ENCODE measurements at places on chromosomes 5 and 9.

DNA sequence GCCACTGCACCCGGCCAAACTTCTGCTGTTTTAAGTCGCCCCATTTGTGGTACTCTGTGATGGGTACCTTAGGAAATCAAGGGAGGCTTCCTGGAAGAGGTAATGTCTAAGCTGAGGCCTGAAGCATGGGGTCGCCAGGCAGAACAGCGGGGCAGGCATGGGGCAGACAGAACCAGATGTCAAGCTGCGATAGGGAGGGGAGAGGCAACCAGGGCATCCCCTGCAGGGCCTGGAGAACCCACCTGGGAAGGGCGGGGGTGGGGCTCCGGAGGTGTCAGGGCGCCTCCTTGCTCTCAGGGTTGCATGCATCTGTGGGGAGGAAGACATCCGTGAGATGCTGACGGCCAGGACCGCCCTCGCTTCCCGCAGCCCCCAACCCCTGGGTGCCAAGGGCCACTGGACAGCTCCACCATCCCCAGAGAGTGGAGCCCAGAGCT lies 2.8 kb downstream of the LCN15 start:
- no peak overlapping the region for H3K27ac ChIP-seq
- H3K4me1 ChIP-seq: peaks cover 5% of the 10 kb centered on the region
- H3K36me3 ChIP-seq: no peaks in the 10 kb centered on the region
- peaks cover 8% of the 10 kb centered on the region for H3K27me3 ChIP-seq
- H3K4me3 ChIP-seq: no peak overlapping the region
- no peak for DNase-seq

DNA sequence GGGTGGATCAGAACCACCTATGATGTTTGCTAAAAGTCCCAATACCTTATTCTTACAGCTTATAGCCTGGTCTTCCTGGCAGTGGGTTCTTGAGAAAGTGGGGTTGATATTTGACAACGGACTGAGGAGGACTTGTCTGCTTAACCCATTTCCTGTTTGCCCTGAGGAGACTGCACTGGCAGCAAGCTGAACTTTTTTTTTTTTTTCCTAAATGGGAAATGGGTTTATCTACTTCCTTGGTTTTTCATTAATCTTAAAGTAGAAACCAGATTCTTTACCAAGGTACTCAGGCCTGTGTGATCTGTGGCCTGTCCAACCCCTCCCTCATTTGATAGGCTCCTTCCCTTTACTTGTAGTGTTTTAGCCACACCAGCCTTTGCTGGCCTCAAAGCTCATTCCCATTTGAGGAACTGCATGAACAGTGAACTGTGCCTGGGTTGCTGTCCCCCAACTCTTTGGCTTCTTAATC lies 47.1 kb downstream of the C9orf57 start:
- no peak for DNase-seq
- peaks cover 3% of the 10 kb centered on the region for H3K4me1 ChIP-seq
- H3K27me3 ChIP-seq: no peaks in the 10 kb centered on the region
- H3K27ac ChIP-seq: no peak overlapping the region
- no peaks in the 10 kb centered on the region for H3K36me3 ChIP-seq

DNA sequence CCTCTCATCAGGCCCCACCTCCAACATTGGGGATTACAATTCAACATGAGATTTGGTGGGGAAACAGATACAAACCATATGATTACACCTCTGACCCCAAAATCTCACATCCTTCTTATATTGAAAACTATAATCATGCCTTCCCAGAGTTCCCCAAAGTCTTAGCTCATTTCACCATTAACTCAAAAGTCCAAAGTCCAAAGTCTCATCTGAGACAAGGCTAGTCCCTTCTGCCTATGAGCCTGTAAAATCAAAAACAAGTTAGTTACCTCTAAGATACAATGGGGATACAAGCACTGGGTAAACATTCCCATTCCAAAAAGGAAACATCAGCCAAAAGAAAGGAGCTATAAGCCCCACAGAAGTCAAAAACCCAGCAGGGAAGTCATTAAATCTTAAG lies 26.8 kb upstream of the ARSB start:
- no peaks in the 10 kb centered on the region for H3K27me3 ChIP-seq
- DNase-seq: no peak
- H3K36me3 ChIP-seq: no peaks in the 10 kb centered on the region
- no peaks in the 10 kb centered on the region for H3K4me1 ChIP-seq
- H3K27ac ChIP-seq: no peak overlapping the region

DNA sequence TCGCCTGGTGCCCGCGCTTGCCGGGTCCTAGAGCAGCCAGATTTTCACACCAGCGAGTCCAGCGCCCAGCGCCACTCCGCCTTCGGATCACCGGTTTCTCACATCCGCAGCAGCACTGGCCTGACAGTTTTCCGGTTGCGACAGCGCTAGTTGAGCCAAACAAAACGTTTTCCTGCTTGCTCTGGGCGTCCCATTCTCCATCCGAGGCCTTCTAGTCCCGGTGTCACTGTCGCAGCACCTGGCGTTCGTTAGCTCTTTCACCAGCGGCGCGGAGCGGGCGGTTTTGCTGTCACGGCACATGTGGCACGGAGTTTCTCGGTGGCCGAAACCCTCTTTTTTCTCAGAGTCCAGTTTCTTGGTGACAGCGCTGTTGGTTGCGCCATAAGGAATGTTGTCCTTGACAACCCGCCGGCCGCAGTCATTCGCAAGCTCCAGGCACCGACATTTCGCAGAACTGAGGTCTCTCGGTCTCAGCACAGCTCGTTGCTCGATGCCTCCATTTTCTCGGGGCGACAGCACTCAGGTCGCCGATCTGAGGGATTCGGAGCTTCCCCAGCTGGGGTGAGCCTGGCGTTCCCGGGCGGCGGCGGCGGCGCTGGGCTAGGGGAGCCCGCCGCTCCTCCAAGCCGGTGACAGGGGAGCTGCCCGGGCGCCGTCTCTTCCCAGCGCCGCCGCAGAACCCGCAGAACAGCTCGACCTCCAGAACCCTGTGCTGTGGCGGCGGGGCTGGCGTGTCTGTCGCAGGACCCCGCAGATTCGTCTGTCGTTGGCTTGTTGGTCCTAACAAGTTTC lies 47.8 kb downstream of the ANXA2R start:
- H3K36me3 ChIP-seq: no peaks in the 10 kb centered on the region
- H3K4me3 ChIP-seq: peak overlapping the region; percentile 80

DNA sequence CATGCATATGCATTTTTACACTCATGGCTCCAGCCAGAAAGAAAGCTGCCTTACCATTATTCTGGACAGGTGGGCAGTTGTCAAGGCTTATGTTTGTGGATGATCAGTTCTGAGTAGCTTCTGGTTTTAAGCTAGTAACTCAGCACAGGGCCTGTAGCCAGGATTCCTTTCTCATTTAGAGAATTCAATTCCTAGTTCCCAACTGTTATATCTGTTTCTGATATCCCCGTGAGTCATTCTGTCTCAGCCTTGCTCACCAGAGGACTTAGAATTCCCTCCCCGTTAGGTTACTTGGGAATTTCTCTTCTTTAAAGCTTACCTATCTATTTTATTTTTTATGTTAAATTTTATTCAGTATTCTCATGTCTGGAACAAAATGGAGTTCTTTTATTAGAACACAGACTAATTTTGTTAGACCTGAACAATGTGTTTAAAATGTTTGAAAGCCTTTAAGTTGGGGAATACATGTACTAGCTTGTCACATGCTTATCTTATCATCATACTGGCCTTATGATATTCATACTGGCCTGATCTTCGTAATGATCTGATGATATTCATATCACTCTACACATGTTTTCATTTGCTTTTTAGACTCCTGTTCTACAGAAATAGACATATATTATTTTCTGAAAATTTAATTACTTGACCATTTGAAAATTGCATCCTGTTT lies 47.1 kb downstream of the CAST start:
- no peak overlapping the region for H3K4me3 ChIP-seq
- H3K4me1 ChIP-seq: peaks cover 4% of the 10 kb centered on the region
- peaks cover 8% of the 10 kb centered on the region for H3K36me3 ChIP-seq

All from CD4-positive, alpha-beta T cell (primary cell).